Effector CD8-positive, alpha-beta T cell (primary cell): ENCODE measurements at places on chromosomes 6 and 20.

- DNase-seq, result no peak
Observed at GRCh38 chr6:67200626-67201403, 1434.3 kb upstream of the ADGRB3 start.

DNA sequence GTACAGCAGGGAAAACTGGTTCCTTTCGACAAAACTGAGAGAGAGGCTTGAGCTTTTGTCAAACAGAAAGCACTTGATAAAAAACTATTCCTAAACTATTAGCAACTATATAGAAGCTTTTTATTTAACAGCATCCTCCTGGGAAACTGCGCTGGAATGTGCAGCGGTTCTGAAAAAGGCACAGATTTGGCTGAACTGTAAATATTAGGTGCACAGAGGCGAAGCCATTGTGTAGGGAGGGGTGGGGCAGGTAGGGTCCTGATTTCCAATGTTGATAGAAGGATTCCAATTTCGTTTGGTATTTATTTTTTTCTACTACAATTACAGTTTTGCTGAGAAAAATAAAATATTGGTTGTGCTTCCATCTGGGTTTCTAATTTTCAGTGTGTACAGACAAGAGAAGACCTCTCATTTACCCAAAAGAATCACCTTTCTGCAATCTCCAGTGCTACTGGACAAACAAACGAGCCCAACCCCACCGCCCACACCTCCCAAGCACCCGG lies 698 bp upstream of the SH3BGRL2 start:
- DNase-seq, result no peak

DNA sequence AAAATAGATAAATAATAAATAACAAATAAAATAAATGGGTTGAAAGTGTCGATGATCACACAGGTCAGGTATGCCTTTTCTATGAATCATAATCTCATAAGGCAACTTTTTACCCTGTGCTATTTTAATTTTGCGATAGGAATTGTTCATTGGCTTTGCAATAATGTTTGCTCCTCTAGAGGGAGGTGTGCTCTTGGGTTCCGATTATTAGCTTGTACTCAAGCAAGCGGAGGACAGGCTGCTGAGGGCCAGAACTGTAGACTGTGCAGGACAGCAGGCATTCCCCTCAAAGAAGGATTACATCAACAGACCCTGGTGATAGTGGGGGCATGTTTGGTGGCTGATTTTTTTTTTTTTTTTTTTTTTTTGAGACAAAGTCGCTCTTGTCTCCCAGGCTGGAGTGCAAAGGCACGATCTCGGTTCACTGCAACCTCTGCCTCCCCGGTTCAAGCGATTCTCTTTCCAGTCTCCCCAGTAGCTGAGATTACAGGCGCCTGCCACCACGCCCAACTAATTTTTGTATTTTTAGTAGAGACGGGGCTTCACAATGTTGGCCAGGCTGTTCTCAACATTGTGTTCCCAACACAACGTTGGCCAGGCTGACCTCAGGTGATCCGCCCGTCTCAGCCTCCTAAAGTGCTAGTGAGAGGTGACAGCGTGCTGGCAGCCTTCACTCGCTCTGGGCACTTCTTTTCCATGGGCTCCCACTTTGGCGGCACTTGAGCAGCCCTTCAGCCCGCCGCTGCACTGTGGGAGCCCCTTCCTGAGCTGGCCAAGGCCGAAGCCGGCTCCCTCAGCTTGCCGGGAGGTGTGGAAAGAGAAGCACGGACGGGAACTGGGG lies 35.6 kb downstream of the RIOK1 start:
- no peak for DNase-seq

GRCh38 chr6:1574890-1575209 lies 34.9 kb upstream of the FOXC1 start:
- no peak for DNase-seq

- DNase-seq, result no peak
Observed at GRCh38 chr6:35282472-35282871, 15.1 kb upstream of the DEF6 start.

GRCh38 chr20:37315021-37315451 lies 25.6 kb downstream of the MANBAL start:
- DNase-seq, result no peak
